ENCODE measurements at places on chromosomes 13 and 19.

DNA sequence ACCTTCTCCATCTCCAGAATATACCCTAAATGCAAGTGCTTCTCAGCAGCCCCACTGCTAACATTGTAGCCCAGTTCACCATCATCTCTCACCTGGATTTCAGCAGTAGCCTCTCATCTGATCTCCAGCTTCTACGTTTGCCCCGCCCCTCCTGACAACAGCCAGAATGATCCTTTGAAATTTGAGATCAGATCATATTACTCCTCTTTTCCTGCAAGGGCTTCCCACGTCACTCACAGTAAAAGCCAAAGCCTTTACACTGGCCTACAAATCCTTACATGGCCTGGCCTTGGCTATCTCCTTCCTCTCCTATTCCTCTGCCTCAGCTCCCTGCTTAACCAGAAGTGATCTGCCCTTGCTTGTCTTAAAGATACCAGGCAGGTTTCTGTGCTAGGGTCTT lies 94.3 kb upstream of the NBEA start:
- no peak for DNase-seq

DNA sequence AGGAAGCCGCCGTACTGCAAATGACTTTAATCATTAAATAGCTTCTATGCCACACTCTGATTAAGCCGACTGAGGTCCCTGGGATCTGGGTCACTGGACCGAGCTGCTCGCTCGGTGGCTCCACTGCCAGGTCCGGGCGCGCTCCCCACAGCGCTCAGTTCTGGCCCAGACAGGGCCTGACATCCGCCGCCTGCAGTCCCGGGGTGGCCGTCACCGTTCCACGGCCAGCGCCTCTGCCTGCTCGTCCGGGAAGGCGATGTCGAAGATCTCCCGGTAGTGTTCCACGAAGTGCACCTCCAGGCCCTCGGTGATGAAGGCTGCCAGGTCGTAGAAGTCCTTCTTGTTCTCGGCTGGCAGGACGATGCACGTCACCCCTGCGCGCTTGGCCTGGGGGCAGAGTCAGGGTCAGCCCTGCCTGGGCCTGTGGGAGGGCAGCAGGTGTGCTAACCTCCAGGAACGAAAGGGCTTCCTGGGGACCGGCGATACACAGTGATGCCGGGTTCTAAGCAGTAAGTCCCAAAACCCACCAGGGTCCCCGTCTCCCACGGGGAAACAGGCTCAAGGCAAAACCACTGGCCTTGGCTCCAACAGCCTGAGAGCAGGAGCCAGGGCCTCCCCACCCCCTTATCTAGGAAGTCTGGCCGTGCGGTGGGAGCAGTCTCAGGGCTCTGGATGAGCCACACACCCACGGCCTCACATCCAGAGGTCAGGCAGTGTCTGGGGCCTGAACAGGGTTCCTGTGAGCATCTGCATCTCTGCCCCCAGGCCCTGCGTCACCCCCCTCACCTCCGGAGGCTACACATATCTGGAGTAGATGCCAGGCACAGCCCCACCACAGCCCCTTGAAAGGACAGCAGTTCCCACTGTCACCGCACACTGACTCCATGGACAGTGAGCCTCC lies 2.0 kb downstream of the RPL36 start:
- DNase-seq, result no peak

DNA sequence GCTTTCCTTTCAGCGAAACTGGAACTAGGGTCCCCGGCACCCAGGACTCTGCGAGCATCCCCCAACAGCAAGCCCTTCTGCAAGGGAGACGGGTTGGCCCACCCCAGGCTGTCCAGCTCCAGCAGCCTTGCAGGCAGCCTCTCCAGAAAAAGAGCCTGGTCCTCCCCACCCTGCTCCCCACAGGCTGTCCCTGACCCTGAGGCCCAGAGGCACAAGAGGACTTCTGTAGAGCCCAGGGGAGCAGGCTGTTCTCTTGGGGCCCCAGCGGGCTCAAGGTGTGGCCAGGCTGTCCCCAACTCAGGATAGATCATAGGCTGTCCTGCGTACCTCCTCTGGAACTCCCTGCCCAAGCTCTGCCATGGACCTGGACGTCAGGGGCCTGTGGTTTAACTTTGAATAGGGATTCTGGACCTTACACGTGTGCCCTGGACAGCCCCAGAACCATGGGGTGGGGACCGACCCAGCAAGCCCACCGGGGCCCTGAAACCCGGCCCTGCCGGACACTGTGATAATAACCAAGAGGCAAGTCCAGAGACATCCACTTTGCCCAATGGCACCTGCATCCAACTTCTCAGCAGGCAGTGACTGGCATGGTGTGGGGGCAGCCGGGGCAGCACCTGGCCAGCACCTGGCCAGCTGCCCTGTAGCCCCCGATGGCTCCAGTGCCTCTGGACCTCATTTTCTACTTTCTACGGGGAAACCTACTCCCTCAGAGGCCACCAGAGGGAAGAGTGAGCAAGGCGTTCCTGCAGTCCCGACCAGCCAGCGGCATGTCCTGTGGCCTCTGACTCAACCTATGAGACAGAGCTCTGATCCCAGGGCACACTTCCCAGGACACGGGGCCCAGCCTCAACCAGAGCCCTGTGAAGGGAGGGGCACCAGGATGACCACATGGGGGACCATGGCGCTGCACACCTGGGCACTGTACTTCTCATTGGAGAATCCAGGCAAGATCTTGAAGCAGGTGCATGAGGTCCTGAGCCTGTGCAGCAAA lies 50.9 kb upstream of the TPM4 start:
- DNase-seq, result peak; percentile 8

GRCh38 chr13:105972811-105973590 lies 562.5 kb downstream of the EFNB2 start:
- no peak for DNase-seq

- DNase-seq, result no peak
Observed at GRCh38 chr13:75326173-75327134, 155.5 kb downstream of the TBC1D4 start.

GRCh38 chr19:611481-611868 lies 21.8 kb downstream of the HCN2 start:
- peak; percentile 96 for DNase-seq

- peak; percentile 80 for DNase-seq
Observed at GRCh38 chr13:37681281-37682032, 82.9 kb upstream of the POSTN start.

DNA sequence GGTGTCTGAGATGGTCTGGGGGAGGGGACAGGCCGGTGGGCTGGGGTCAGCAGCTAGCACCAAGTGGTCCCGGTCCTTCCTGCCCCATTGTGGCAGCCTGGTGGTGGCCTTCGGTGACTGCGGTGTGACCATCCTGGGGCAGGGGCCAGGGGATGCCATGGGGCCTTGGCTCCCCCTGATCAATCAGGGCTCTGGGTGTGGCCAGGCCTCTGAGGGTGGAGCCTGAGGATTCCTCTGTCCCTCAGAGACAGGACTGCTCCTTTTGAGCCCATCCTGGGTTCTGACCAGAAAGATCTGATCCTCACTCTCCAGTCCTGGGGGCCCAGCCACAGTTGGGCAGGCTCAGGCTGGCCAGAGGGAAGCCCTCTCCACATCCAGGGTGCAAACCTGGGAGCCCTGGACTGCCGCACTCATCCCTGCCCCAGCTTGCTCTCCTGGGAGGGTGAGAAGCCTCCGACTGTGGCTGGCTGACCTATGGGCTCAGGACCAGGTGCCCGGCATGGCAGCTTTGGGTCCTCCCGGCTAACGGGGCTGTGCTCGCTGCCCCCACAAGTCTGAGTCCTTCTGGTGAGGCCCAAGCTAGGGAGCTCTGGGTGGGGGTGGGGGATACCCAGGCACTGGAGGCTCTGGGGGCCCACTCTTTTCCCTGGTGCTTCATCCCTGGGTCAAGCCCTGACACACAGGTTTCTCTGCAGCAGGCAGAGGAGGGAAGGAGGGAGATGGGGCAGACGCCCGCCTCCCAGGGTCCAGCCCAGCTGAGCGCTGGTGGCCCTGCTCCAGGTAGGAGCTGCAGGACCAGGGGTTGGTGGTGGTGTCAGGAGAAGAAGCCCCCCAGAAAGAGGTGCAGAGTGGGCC lies 59.5 kb downstream of the IER2 start:
- no peak for DNase-seq

DNA sequence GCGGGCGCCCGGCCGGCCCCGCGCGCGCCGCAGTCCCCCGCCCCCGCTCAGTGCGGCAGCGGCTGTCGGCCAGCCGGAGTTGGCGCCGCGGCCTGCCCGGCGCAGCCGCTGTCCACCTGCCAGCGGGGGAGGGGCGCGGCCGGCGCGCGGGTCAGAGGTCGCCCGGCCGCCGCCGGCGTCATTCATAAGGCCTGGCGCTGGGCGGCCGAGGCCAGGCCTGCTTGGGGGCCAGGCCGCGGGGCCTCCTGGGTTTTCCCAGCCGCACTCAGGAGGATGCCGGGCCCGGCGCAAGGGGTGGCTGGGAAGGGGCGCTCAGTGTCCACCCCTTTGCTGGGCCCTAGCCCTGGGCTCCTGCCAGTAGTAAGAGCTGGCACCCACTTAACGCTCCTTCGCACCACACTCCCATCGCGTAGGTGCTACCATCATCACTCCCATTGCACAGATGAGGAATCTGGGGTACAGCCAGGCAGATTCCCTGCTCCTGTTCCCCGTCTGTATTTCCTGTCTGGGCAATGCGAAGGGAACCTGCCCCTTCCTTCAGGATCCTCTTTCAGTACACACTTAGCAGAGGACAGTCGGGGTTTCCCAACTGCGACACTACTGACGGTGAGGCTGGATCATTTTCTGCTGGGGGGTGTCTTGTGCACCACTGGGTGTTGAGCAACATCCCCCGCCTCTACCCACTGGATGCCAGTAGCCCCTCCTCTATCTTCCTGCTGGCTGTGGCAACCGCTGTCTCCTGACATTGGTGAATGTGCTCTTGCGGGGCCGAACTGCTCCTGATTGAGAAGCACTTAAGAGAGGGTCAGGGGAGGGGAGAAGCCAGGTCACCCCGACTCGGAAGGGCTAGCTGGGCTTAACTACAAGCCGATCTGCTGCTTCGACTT lies 846 bp upstream of the PRKACA start:
- no peak for DNase-seq
